CD8-positive, alpha-beta memory T cell (primary cell): ENCODE measurements at places on chromosomes 16 and 17. TPM values are rescaled to one million over a fixed set of nuclear protein-coding genes. Genes with fewer than 3 reads are reported as not detected.

- no peak overlapping the region for H3K4me3 ChIP-seq
- H3K27me3 ChIP-seq: no peaks in the 10 kb centered on the region
- H3K36me3 ChIP-seq: peaks cover 17% of the 10 kb centered on the region
- no peak for DNase-seq
These were observed 6.0 kb upstream of the ARL2BP start for GRCh38 chr16:57239107-57239506.

DNA sequence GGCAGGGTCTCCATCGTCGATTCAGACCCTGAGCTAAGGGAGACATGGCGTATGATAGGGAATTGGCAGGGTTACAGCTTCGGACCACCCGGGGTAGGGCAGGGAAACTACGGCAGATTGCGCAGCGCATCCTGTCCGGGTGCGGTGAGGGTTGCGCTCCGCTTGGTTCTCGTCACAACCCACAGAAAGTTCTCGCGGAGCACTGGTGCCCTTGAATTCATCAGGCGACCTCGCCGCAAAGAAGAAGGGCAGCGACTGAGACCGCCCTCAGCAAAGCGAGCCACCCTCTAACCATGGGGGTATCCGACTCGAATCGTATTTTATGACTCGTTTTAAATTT is 1.2 kb downstream of the HS3ST3B1 start:
- H3K4me1 ChIP-seq: peaks cover 63% of the 10 kb centered on the region
- H3K36me3 ChIP-seq: no peaks in the 10 kb centered on the region
- peak overlapping the region; percentile 94 for H3K4me3 ChIP-seq
- DNase-seq: peak; percentile 67
- peak overlapping the region; percentile 82 for H3K27ac ChIP-seq

DNA sequence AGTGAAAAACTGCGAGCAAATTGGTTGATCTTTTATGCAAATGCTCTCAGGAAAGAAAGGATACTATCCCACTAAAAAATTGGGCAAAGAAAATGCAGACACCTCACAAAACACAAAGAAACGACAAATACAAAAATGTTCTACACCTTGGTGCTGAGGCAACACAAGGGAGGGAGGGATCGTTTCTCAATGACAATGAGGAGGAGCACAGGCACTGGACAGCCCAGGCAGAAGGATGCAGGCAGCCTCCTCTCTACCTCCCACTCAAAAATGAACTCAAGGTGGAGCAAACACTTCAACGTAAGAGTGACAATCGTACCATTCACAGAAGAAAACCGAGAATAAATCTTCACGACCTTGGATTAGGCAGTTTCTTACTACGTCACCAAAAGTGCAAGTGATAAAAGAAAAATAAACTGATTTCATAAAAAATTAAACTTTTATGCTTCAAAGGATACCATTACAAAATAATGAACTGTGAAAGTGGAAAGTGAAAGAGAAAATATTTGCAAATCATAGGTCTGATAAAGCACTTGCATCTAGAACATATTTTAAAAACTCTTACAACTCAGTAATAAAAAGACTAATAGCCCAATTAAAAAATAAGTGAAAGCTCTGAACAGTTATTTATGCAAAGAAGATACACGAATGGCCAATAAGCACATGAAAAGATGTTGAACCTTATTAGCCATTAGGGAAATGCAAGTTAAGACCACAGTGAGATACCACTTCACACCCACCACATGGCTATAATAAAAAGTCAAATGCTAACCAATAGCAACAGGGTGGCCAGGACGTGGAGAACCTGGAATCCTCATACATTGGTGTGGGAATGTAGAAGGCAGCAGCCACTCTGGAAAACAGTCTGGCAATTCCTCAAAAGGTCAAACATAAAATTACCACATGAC is 80.8 kb upstream of the TRAP1 start:
- no peak overlapping the region for H3K27ac ChIP-seq
- no peak for DNase-seq
- peaks cover 60% of the 10 kb centered on the region for H3K4me1 ChIP-seq
- H3K27me3 ChIP-seq: no peaks in the 10 kb centered on the region
- H3K4me3 ChIP-seq: no peak overlapping the region

DNA sequence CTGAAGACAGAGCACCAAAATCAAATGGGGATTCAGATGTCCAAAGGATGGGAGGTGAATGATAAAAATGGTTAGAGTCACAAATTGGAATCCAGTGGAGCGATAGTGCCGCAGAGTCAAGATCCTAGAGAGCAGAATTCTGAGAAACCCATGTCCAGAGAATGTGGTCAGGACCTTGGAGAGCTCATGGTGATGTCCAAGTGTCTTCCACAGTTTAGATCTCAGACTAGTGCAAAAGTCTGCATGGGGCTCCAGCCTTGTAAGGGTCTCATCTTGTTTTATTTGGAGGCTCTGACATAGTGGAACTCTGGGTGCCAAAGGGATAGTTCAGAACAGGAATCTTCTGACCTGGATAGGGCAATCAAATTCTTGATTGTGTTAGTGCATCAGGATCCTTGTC is 245.9 kb upstream of the HSBP1 start:
- H3K4me1 ChIP-seq: no peaks in the 10 kb centered on the region
- no peak for DNase-seq
- H3K36me3 ChIP-seq: no peaks in the 10 kb centered on the region
- no peak overlapping the region for H3K27ac ChIP-seq
- H3K27me3 ChIP-seq: no peaks in the 10 kb centered on the region
- H3K4me3 ChIP-seq: no peak overlapping the region

- H3K27me3 ChIP-seq: no peaks in the 10 kb centered on the region
- H3K4me3 ChIP-seq: no peak overlapping the region
- H3K36me3 ChIP-seq: no peaks in the 10 kb centered on the region
- DNase-seq: no peak
These were observed 37.4 kb upstream of the LONP2 start for GRCh38 chr16:48206594-48207242.

DNA sequence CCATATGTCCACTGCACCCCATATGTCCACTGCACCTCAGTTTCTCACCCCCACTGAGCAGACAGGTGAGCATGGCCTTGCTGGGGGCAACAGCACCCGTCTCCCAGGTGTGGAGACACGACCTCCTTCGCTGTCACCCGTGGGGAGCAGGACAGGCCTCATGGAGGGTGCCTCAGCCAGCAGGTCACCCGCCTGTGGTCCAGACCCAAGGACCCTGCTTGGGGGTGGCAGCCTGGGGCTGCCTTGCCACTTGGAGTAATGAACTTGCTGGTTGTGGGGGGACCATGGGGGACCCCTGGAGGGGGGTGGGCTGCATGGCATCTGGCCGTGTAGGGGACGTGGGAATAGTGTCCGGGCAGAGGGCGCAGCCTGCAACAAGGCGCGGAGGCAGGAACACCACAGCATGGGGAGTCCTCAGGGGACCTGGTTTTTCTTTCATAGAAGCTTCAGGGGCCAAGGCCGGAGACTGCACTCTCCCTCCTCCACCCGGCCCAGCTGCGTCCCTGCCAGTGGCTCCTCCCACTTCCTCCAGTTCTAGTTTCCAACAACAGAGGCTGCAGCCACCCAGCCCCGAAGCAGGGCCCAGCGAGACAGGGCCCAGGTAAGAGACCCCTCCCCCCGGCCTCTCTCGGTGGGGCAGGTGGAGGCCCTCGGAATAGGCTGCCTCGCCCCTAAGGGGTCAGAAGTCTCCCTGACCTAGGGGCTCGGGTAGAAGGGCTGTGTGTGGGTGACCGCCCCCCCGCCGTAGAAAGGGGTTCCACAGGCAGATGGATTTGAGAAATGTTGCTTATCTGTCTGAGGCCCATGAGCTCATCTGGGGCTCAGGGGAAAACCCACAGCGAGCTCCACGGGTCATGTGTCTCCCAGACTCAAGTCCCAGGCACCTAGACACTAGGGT is at the start of gene NHLRC4:
Gene NHLRC4, plus strand, starts transcription at position 531 of the 898 bp plus-strand sequence. CDS start 1,043 bp downstream, outside the sequence.
- no peaks in the 10 kb centered on the region for H3K27me3 ChIP-seq
- DNase-seq: peak; percentile 12
- peaks cover 41% of the 10 kb centered on the region for H3K4me1 ChIP-seq
- H3K4me3 ChIP-seq: peak within 1 kb of the TSS; percentile 47
- H3K36me3 ChIP-seq: no peaks in the 10 kb centered on the region

Gene APRT
- 348 TPM for total RNA-seq
